A549 treated with GW870086 at 1 μM for 4 hours (cell line): ENCODE measurements at places on chromosomes 3 and 15. TPM values are rescaled to one million over a fixed set of nuclear protein-coding genes. Genes with fewer than 3 reads are reported as not detected.

UROC1 gene
- not detected in 5 replicates for total RNA-seq

CPLX3 gene
- total RNA-seq: 0.07 to 0.13 TPM in 2 of 5 replicates, not detected in the others

UQCRC1 gene
- total RNA-seq: 162 to 219 TPM (median 177 TPM) in 5 replicates

RETNLB gene
- not detected in 5 replicates for total RNA-seq

MOBP gene
- total RNA-seq: 0.09 to 0.37 TPM in 2 of 5 replicates, not detected in the others
